ENCODE measurements at places on chromosomes 1 and 21.

GRCh38 chr1:60111118-60111517 is 37.5 kb upstream of the C1orf87 start:
- DNase-seq: no peak

GRCh38 chr21:43370091-43370658 is 56.8 kb downstream of the SIK1 start:
- no peak for DNase-seq

DNA sequence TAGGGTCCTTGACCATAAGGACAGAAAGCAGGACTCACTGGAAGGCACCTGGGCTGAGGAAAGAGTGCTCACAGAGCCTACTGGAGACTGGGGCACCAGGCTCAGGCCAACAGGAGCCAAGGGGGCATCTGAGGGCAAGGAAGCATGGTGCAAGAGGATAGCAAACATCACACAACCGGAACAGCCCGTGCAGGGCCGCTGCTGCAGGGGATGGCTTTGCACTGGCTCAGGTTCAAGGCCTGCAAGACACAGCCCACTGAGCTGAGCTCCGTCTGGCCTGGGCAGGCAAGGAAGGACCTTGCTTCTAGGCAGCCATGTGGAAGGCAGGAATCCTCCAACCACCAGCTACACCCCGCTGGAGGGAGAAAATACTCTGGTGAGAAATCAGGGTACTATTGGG is 59.8 kb upstream of the KIF26B start:
- no peak for DNase-seq

DNA sequence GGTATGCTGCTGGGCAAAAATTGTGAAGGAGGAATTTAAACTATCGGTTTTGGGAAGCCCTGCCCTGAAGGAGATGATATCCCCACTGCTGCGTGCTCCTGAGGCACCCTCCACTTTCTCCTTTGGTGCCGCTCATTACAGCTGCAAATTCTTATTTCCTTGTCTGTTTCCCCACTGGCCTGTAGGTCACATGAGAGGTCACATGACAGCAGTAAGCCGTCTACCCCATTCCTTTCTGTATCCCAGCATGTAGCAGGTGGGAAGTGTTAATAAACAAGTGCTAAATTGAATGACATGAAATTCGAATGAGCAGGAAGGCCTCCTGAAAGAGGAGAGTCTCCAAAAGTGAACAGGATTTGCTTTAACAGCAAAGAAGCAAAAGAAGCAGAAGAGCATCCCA is 58.7 kb downstream of the GRIK3 start:
- DNase-seq: no peak

DNA sequence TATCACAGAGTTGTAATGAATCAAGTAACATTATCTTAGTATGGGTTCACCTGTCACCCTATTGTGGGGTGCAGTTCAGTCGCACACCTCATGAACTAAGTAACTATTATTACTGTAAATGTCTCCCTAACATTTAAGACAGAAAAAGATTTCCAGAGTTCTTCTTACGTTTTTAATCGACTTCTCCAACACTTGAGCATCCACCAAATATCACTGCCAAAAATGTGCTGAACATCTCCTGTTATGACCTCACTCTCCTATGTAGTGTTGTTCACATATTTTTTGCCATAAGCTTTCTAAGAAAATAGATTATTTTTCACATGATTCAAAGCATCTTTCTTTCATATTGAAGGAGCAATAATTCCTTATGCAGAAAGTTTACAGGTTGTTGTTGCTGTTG is 1.3 kb downstream of the TTLL7 start:
- no peak for DNase-seq

GRCh38 chr1:30111431-30111830 is 612.0 kb downstream of the MATN1 start:
- DNase-seq: peak; percentile 3

DNA sequence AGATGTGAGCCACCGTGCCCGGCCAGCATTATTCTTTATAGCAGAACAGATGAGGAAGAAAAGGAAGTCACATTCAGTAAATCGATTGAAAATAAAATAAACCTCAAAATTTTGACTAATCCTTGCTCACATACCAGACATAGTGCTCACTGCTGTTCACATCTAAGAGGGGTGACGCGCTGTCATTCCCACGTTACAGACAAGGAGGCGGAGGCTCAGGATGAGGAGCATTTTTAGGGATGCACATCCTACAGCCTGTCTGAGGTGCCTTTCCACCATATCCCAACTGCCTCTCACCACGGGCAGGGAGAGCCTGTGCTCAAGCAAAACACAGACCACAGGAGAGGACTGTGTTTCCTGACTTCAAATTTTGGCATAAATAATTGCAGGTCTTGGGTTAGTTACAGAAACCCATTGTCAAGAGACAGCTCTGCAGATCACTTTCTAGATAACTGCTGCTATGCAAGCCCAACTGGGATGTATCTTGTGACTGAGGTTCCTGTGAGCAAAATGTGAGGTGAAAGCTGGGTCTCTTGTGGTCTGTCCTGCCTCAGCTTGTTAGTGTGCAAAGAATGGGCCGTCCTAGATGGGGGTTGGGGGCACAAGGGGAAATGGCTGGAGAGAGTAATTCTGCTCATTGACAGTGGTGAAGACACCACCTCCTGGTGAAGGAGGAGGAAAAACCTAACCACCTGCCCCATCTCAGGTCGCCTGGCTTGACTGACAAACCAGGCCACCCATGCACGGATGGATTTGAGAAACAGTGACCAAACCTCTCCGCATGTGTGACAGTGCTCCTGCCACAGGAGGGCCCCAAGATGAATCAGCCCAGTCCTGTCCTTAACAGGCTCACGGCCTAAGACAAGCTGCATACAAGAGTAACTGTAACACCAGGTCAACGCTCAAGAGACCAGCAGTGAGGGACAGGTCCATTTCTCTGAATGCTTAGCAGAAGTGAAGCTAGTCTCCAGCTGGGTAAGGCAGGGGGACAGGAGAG is 8.2 kb downstream of the TNN start:
- DNase-seq: no peak

- no peak for DNase-seq
These were observed 88.3 kb downstream of the TPR start for GRCh38 chr1:186286615-186287315.

DNA sequence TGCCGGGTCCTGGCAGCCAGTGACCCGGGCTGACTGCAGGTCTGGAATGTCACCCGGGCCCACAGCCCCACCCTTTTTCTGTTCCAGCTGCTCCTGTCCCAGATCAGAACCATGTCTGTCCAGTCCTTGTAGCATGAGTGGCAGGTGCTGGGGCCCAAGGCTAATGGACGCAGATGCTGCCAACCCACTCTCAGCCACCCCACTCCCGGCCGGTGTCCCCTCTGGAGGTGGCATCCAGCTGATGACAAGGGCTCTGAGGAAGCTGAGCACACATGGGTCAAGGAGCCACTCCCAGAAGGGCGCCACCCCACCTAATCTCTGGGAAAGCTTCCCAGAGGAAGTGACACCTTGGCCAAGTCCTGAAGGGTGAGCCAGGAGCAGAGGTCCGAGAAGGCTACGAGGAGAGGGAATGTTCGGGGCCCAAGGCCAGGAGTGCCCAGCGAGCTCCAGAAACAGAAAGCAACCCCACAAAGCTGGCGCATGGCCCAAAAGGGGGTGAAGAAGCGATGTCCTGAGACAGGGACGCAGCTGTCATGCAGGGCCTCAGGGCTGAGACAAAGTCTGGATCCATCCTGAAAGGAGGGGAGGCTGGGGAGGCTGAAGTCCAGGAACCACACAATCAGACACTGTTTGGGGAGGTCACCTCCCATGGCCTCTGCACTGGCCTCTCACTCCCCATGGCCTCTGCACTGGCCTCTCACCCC is 39.5 kb downstream of the ACOT7 start:
- DNase-seq: no peak

DNA sequence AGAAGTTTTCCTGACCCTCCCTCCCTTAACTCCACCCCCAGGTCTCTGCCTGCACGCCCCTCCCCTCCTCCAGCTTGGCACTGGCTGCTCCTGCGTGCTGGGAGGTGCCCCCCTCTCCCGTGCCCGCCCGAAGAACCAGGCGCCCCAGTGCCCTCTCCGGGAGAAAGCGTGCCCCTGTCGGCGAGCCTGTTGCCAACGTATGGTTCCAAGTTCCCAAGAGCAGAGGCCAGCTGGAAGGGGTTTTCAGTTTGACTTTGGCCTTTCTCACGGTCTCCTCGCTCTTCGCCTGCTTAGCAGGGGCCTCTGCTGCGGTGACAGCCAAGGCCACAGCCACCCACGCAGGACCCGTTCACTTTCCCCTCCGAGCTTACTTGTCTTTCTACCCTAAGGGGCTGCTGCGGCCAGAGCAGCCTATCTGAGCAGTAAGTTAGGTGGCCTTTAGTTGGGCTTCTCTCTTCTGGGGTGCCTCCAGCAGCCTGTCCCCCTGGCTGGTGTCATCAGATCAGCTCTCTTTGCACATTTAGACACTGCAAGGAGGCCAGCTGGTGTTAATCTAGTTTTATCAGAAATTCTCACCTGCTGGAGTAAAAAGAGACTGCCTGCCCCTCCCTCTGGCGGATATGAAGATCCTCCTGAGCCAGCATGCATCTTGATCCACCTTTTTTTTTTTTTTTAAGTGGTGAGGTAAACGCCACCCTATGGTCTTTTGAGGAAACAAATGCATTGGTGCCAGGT is 1.5 kb downstream of the STUM start:
- DNase-seq: peak; percentile 17

GRCh38 chr1:94801919-94802546 is 18.1 kb upstream of the SLC44A3 start:
- DNase-seq: peak; percentile 8

DNA sequence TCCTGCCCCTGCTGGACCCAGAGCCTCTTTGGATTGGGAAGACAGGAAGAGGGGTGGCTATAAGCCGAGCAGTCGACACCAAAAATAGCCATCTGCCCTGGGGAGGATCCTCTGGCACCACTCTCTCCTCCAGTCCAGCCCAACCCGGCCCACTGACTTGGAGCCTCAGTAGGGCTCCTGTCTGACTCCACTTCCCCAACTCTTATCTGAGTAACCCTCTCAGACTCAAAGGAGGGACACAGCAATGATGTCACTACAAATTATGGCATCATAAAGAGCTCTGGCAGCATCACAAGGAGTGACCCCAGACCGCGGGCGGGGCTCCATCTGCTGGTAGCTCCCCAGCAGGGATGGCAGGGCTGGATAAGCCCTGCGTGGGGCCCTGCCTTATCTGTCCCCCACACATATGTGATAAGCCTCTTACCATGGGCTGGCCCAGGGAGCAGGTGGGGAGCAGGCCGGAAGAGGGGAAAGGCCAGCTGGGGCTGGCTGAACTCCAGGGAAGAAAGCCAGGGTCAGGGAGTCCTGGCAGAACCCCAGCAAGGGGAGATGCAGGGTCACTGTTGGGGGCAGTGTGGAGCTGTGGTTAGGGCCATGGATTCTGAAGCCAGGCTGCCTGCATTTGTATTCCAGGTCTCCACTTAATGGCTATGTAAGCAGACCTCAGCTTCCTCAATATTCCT is 4.6 kb upstream of the SLC6A9 start:
- no peak for DNase-seq

- DNase-seq: no peak
These were observed 28.2 kb downstream of the KIF17 start for GRCh38 chr1:20689645-20690056.

DNA sequence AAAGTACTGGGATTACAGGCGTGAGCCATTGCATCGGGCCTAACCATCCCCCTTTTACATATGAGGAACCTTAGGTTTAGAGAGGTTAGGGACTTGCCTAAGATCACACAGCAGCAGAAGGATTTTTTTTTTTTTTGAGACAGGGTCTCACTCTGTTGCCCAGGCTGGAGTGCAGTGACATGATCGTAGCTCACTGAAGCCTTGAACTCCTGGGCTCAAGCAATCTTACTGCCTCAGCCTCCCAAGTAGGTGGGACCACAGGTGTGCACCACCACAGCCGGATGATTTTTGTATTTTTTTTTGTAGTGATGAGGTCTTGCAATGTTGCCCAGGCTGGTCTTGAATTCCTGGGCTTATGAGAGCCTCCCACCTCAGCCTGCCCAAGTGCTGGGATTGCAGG is 2.2 kb upstream of the C1orf167 start:
- no peak for DNase-seq

DNA sequence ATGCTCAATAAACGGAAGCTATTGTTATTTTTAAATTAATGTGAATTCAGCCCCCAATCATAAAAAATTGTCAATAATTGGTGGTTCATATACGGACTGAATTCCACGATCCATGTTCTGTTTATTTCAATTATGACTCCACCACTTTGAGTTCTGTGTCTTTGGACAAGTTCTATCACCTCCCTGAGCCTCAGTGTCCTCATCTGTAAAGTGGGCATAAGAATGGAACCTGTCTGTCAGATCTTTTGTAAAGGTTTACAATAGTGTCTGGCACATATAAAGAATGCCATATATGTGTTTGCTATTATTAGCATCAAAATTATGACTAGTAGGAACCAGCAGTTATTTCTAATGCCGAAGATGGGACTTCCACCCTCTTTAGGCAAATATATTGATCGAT is 183.3 kb downstream of the KAZN start:
- no peak for DNase-seq

DNA sequence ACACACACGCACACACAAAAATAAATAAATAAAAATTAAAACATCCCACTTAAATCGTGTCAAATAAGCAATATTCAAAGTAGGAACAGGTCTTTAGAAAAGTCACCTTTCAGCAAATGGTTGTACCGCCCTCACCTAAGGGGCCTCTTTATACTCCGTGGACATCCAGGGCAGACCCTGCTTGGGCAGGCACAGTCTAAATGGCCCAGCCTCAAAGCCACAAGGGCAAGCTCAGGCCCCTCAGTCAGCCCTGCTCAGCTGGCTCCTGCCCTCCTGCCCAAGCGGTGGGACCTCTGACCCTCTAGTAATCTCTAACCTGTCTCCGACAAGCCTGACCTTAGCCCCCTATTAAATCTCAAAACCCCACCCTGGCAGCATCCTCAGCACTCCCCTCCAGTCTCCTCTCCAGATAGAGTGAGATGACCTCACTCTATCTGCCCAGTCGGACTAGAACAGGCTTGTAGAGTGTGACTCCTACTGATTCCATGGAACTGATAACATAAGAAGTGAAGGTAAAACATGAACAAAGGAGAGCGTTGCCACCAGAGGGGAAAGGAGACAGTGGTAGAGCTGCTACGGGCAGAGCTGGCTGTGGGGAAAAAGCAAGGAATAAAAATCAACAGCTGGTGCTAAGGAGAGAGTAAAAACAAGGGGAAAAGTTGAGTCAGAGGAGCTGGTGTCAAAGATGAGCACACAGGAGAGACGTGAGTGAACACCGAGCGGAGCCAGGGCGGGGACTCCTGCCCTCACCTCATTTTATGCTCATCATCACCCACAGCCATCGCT is 36.0 kb downstream of the SIPA1L2 start:
- DNase-seq: no peak

DNA sequence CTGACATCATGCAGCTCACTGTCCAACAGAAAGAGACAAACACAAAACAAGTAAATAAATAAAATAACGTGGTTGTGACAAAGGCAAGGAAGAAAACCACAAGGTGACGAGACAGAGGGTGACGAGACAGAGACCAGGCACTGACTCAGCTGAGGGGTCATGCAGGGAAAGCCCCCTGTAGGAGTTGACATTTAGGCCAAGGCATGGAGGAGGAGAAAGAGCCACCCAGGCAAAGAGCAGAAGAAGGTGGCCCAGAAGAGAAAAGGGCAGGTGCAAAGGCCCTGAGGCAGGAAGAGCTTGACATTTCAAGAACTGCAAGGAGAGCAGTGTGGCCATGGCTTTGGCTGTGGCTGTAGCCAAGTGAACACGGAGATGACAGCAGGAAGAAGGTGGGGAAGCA is 65.1 kb upstream of the ID3 start:
- no peak for DNase-seq

- no peak for DNase-seq
These were observed 452.2 kb downstream of the LTN1 start for GRCh38 chr21:28540514-28540913.

- no peak for DNase-seq
These were observed 37.4 kb downstream of the DOP1B start for GRCh38 chr21:36194024-36194423.

- no peak for DNase-seq
These were observed 25.9 kb downstream of the NIPAL3 start for GRCh38 chr1:24441480-24441879.
